Amygdala (tissue), 56 donors: ENCODE measurements at places on chromosomes 1 and 21.

GRCh38 chr21:18443085-18443484 is 39.5 kb upstream of the TMPRSS15 start:
- DNase-seq = no peak

DNA sequence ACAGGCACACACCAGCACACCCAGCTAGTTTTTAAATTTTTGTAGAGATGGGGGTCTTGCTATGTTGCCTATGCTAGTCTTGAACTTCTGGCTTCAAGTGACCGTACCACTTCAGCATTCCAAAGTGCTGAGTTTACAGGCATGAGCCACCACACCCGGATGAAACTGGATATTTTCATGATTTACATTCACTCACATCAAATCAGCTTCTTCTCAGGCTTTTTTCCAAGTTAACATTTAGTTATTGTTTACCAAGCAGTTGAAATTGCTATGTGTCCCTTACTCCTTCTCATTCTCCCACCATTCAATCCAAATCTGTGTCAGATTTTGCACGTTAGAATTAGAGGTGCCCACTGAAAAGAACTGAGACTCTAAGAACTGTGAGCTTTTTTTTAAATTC is 18.4 kb downstream of the RIT1 start:
- no peak for DNase-seq

DNA sequence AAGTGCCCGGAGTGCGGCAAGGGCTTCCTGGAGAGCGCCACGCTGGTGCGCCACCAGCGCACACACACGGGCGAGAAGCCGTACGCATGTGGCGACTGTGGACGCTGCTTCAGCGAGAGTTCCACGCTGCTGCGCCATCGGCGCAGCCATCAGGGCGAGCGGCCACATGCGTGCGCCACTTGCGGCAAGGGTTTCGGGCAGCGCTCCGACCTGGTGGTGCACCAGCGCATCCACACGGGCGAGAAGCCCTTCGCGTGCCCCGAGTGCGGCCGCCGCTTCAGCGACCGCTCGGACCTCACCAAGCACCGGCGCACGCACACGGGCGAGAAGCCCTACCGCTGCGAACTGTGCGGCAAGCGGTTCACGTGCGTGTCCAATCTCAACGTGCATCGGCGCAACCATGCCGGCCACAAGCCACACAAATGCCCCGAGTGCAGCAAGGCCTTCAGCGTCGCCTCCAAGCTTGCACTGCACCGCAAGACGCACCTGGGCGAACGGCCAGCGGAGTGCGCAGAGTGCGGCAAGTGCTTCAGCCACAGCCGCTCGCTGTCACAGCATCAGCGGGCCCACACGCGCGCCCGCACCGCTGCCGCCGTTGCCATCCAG is 10.0 kb downstream of the ZNF672 start:
- no peak for DNase-seq

DNA sequence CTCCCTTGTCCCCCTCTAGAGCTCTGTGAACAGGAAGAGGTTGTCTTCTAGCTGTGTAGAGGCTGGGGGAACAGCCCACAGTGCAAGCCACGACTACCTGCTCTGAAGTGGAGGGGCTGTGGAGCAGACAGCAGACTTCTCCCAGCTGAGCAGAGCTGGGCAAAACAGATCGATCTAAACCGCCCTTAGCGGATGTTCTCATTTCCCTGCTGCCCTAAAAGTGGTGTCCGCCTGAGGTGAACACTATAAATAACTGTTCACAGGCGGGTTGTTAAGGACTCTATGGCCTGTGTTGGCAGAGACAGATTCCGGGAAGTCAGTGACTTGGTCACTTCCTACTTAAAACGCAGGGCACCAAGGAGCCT is 203.2 kb downstream of the RHOU start:
- no peak for DNase-seq

DNA sequence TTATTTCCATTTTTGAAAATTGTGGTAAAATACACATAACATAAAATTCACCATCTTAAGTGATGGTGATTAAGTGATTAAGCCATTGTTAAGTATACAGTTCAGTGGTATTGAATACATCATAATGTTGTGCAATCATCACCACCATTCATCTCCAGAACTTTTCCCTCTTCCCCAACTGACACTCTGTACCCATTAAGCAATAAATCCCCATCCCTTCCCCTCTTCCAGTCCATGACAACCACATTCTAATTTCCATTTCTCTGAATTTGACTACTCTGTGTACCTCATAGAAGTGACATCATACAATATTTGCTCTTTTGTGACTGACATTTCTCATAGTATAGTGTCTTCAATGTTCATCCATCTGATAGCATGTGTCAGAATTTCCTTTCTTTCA is 124.8 kb downstream of the DISC1 start:
- no peak for DNase-seq

GRCh38 chr1:25360596-25361581 is 22.8 kb downstream of the TMEM50A start:
- no peak for DNase-seq

DNA sequence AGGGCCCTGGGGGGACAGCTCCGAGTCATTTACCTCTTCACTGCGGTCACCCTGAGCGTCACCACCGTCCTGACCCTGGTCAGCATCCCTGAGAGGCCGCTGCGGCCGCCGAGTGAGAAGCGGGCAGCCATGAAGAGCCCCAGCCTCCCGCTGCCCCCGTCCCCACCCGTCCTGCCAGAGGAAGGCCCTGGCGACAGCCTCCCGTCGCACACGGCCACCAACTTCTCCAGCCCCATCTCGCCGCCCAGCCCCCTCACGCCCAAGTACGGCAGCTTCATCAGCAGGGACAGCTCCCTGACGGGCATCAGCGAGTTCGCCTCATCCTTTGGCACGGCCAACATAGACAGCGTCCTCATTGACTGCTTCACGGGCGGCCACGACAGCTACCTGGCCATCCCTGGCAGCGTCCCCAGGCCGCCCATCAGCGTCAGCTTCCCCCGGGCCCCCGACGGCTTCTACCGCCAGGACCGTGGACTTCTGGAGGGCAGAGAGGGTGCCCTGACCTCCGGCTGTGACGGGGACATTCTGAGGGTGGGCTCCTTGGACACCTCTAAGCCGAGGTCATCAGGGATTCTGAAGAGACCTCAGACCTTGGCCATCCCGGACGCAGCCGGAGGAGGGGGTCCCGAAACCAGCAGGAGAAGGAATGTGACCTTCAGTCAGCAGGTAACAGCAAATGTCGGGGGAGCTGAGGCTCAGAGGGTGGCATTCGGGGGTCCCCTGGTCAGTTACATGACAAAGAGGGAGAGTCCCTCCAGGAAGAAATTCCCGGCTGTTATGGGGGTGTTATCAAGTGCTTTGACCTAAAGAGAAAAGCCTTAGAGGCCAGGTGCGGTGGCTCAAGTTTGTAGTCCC is 12.6 kb downstream of the SLC45A1 start:
- no peak for DNase-seq

DNA sequence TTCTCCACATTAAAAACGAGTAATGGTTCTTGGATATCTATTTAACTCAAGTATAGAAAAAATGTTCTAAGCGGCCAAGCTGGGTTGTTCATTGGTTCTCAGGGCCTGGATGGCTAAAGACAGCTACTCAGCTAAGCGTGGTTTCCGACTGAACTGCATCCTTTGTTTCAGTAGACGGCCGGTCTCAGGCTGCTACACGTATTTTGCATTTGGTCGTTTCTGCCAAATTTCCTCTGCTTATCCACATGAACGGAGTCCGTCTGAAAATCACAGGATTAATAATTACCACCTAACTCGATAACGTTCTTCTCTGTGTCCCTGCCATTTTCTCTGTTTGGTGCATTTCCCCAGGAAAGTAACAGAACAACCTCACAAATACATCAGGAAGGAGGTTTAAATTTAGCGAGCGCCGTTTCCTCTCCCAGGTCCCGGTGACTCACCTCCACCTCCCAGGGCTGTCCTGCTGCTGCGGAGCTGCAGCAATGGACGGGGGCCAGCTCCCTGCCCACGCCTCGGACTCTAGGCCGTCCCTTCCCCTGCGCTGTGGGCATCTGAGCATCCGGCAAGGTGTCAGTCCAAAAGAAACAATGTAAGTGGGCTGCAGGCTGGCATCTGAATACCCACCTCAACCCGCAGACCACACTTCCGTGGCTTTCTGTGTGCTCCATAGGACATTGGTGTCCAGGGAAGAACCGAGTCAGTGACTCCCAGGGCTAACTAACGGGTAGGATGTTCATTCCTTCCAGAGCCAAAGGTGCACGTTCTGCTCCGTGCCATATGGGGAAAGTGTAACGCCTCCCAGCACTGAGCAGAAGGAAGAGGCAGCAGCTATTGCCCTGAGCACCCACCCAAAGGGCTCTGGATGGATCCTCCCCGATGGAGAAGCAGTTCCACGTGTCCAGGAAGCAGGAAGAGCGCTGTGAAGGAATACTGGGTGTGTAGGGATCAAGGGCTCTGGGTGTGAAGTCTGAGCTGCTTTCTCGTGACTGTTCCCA is 4.1 kb upstream of the GABRD start:
- DNase-seq = no peak

DNA sequence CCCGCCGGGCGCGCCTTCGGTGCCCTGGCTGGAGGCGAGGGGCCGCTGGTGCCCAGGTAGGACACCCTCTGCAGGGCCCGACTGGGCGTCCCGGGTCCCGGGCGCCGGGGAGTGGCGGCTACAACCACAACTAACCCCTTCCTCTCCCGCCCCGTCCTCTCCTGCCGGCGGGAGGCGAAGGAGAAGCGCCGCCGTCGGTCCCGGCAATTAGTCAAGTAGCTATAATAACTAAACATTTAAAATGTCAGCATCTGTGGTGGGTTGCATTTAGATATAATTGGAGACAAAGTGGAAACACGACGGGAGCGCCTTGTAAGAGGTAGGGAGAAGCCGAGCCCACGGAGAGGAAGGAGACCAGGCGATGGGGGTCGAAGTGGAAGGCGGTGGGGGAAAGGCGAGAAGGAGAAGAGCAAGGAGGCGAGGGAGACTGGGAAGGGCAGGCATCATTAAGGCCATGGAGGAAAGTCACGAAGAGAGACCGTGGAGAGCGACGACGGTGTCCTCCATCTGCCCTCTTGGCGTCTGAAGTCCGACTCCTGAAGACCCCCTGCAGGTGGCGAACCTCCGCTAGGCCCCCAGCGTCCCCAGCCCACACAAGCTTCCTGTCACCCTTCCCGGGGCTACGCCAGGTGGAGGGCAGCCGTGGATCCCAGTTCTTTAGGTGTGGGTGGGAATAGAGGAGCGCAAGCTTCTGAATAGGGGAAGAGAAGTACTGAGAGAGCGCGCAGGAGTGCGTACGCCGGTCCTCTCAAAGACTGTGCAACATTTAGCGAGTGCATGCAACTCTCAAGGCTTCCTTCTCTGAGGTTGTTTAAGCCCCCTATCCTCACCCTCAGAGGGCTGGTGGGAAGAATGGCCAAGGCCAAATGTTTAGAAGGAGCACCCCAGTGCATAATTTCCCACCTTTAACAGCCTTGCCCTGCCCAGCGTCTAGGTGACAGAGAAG is 1.6 kb downstream of the CNIH3 start:
- DNase-seq = no peak

GRCh38 chr1:52237430-52237829 is 95.5 kb downstream of the ZFYVE9 start:
- DNase-seq = no peak

GRCh38 chr1:58189453-58189852 is 357.1 kb downstream of the OMA1 start:
- no peak for DNase-seq

GRCh38 chr21:42721341-42721824 is 68.0 kb downstream of the PDE9A start:
- no peak for DNase-seq

GRCh38 chr1:19156676-19157075 is 53.4 kb downstream of the UBR4 start:
- no peak for DNase-seq

DNA sequence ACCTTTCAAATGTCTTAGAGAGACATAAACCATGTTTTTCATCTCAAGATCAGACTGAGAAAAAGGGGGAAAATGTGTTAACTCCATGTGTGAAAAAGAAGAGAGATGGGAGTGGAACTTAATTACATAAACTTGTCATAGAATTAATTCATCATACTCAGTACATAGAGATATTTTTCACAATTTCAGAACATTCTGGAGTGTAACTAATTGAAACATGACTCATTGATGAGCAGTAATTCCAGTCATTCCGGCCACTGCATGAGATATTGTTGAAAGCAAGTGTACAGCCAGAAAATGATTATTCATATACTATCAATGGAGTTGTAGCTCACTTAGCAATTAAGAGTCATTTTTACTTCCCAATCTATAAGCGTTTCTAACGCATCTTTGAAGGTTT is 739.3 kb downstream of the LTN1 start:
- DNase-seq = no peak

- DNase-seq = no peak
These were observed 385.4 kb downstream of the DISC1 start for GRCh38 chr1:232011961-232012360.

- DNase-seq = no peak
These were observed 161.9 kb downstream of the ZBTB18 start for GRCh38 chr1:244212797-244213475.

GRCh38 chr1:94332952-94333351 is 85.2 kb upstream of the ABCD3 start:
- no peak for DNase-seq

DNA sequence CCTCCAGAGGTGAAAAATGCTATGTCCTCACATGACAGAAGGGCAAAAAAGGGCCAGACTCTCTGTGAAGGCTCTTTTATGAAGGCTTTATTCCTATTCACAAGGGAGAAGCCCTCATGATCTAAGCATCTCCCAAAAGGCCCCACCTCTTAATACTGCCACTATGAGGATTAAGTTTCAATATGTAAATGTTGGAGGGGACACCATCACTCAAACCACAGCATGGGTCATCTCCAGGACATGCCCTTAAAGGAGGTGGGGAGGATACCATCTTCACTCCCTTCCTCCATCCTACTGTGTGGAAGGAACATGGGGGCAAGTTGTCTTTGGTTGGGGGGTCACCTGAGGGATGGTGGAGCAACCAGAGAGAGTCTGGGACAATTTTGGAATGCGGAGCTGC is 170.1 kb downstream of the TRIM33 start:
- DNase-seq = no peak

- DNase-seq = no peak
These were observed 1.1 kb downstream of the NMNAT2 start for GRCh38 chr1:183416850-183417771.

GRCh38 chr1:59229138-59229537 is 67.8 kb upstream of the FGGY start:
- no peak for DNase-seq

- DNase-seq = no peak
These were observed 243.6 kb downstream of the DNM3 start for GRCh38 chr1:172084876-172085275.

DNA sequence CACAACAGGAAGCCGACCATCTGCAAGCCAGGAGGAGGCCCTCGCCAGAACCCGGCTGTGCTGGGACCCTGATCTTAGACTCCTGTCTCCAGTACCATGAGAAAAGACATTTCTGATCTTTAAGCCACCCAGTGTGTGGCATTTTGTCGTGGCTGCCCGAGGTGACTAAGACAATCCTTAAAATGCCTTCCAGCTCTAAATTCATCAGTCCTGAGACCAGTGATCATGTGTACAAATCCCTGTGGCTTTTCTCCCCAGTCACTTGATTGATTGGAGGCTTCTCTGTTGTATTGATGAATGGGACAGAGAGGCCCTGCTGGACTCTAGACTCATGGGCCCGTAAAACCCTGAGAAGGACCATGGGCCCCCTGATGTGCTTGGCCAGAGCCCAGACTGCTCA is 36.1 kb downstream of the B3GALT5 start:
- no peak for DNase-seq

GRCh38 chr1:158391099-158391498 is 8.2 kb downstream of the OR10T2 start:
- no peak for DNase-seq

GRCh38 chr1:203095061-203095690 is 9.4 kb upstream of the MYOG start:
- DNase-seq = no peak

- DNase-seq = no peak
These were observed 84.7 kb downstream of the PHTF1 start for GRCh38 chr1:113674591-113674990.

- no peak for DNase-seq
These were observed 81.4 kb downstream of the SMYD2 start for GRCh38 chr1:214362188-214362882.
